ENCODE measurements at places on chromosomes 7 and 10.

DNA sequence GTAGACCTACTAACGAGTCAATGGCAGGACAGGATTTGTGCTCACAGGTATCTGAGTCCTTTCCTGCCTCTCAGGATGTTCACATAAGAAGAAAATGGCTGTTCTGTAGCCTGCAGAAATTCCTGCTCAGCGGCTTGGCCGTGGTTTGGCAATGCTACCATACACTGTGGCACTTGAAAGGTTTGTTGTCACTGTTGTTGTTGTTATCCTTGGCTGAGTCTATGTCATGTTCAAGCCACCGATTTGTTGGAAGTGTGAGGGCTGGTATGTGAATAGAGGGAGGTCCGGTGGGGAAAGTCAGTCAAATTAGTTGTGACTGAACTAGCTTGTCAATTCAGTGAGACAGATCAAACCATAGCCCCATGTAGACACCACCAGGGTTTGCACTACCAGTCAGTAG, 199.9 kb downstream of the TRIL start:
- no peak for DNase-seq

DNA sequence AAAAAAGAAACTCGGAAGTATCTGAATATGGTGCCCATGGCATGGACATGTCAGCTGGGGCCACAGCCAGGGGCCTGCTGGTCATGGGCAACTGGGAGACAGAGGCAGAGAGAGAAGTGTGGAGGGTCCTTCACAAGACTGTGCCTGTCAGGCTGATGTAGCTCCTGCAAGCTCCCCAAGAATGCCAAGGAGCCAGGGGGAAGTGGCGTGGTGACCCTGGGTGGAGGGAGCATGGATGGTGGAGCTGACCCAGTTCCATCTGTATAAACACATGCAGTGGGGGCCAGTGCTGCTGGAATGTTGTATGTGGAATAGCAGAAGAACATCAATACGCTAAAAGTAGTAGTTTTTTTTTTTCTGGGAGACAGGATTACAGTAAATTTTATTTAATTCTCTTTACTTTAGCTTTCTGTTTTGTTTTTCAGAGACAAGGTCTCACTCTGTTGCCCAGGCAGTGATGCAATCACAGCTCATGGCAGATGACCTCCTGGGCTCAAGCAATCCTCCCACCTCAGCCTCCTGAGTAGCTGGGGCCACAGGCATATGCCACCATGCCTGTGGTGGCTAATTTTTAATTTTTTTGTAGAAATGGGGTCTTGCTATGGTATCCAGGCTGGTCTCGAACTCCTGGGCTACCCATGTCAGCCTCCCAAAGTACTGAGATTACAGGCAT, 10.5 kb upstream of the ZMIZ2 start:
- no peak for DNase-seq

GRCh38 chr7:100483722-100484672, at the start of gene NYAP1:
Gene NYAP1 (plus strand): TSS chr7:100483927. CDS start chr7:100485312, 1,385 bp downstream.
- DNase-seq, result no peak

- DNase-seq, result peak; percentile 31
Measured at GRCh38 chr10:29392376-29393021, 103.6 kb downstream of the LYZL1 start.

GRCh38 chr7:44379366-44380188, 54.2 kb upstream of the CAMK2B start:
- no peak for DNase-seq

DNA sequence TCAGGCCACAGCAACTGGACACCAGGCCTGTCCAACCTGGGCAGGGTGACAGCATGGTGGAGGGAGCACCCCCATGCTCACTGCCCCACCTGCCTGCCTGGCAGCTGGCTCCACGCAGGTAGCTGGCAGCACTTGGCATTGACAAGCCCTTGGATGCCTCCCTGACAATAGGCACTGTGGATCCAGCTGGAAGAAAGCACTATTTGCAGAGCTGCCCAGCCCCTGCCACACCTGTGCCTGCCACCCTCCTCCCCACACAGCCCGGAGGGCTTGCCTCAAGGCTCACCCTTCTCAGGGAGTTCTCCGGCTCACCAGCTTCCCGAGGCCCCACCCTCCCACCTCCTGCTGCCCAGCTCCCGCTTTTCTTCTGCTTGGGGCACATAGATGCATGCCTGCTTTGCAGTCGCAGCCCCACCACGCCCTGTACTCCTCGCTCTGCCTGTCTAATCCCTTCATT, 160.1 kb downstream of the NEURL1 start:
- DNase-seq, result no peak

DNA sequence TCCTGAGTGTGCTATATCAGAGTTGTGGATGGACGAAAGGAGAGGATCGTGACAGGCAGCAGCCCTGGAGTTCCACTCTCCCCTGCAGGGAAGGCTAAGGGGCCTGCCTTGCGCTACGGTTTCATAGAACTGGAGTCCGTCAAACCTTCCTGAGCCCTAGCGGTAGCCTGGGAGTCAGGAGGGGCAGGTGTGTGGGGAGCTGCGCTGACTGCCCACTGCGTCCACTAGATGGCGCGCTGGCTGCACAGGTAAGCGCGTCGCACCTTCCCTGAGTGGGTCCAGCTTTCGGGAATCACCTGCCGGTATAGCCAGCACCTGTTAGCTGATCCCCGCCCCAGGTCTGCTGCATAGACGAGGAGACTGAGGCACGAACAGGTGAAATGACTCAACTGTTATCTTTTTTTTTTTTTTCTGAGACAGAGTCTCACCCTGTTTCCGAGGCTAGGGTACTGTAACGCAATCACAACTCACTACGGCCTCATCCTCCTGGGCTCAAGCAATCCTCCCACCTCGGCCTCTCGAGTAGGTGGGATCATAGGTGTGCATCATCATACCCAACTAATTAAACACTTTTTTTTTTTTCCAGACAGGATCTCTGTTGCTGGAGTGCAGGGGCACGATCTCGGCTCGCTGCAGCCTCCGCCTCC, 20.2 kb upstream of the BAIAP2L1 start:
- DNase-seq, result peak; percentile 79

GRCh38 chr10:124886195-124886594, 55.7 kb upstream of the ZRANB1 start:
- DNase-seq, result peak; percentile 30

- DNase-seq, result no peak
Measured at GRCh38 chr7:98930921-98931320, 52.6 kb downstream of the TRRAP start.

- DNase-seq, result no peak
Measured at GRCh38 chr10:20596065-20596755, 300.9 kb downstream of the NEBL start.

DNA sequence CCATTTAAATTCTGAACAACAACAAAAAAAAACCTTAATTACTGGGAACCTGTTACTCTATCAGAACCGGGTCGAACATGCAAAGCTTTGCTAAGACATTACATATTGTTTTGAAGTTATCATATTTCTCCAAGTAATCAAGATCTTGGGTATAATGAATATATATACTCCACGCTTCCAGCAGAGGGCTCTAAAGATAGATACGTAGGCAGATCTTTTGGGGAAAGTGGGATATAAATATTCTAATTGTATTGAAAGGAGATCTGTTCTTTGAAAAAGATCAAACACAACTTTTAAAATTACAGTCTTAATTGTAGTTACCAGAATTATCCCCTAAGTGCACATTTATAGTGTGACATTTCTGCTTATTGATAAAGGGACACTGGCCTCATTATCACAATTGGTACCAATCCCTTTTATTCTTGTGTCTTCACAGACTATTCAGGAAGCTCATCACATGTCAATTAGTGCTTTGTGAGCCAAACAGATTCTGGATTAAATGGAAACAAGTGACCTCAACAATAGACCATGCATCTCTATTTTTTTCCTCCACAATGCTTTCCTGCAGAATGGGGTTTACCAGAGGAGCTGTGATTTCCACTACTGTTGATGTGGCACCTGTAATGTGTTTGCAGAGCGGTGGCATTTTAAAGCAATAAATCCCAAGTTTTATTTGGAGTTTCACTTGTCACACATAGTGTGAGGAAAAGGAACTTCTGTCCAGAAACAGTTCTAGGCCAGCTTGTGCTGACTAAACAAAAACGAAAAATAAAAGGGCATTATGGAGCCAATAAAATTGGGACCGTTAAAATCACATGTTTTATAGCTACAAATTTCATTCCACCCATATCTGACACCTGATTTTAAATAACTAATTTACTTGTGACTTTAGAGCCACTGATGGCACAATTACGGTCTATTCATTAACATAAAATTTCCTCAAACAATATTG, 122.4 kb downstream of the CTTNBP2 start:
- peak; percentile 28 for DNase-seq

DNA sequence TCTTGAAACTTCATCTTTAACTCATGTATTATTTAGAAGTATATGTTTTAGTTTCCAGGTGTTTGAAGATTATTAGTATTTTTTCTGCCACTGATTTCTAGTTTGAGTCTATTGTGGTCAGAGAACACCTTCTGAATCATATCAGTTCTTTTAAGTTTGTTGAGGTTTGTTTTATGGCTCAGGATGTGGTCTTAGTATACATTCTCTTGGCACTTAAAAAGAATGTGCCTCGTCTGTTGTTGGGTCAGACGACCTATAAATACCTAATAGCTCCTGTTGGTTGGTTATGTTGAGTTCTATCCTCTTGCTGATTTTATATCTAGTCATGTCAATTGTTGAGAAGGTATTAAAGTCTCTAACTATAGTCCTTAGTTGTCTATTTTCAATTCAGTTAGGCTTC, 15.9 kb downstream of the TDRD1 start:
- DNase-seq, result no peak

DNA sequence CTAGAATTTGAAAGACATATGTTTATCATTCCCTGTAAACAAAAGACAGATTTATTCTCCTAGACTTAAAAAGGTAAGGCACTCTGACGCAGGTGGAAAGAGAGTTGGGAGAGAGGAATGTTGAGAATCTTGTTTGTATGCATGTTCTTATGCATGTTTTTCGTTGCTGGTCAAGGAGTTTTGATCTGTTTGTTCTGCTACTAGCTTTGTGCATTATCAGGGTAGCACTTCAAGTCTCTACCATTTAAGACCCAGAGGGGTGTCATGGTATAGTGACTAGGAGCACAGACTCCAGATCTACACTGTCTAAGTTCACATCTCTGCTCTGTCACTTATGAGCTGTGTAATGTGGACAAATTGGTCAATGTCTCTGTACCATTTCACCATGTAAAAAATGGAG, 200.2 kb upstream of the FZD1 start:
- DNase-seq, result no peak

- no peak for DNase-seq
Measured at GRCh38 chr10:2196272-2196671, 458.9 kb upstream of the ADARB2 start.

DNA sequence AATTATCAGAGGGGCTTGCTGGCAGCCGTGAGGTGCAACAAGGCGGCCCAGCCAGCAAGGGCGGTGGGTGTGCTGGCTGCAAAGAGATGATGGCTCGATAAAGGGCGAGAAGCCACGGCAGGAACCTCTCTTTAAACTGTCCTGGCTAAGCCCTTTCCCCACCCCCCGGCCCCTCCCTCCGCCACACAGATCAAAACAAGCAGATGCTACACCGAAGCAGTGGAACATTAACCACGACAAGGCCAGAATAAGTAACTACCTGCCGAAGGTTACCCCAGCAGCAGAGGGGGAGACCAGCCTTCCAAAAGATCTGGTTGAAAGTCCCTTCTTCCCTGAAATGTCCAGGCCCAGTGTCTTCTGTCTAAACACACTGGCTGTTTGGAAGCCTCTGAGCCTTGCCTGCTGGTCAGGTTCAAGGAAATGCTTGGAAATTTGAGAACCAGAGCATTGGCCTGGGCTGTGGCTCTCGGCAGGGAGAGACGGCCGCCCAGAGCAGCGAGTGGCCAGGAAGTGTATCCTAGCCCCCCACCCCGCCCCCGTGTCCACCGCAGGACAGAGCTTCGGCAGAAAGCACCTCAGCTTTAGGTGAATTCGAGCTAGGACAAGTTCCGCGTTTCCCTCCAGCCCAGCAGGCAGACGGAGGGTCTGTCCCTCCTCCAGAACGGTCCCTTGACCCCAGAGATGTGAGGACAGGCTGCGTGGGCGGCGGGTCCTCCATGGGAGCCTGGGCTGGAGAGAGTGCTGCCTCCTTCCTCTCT, 2.1 kb downstream of the FAM20C start:
- DNase-seq, result no peak

DNA sequence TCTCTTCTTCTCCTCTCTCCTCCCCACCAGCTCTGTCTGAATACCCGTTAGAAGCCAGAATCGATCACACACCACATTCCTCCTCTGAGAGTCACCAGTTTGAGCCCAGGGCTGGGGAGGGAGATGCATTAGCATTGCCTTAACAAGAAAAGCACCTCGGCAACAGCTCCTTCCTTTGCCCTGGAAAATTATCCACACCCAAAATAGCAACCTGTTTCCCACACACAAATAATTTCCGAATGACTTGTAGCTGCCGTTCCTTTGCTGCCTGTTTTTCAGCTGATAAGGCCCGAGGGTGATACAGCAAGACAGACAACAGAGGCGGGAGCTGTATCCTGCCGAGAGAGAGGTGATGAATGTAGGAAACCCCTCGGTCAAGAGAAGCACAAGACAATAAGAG, 91.3 kb downstream of the CPXM2 start:
- DNase-seq, result no peak

DNA sequence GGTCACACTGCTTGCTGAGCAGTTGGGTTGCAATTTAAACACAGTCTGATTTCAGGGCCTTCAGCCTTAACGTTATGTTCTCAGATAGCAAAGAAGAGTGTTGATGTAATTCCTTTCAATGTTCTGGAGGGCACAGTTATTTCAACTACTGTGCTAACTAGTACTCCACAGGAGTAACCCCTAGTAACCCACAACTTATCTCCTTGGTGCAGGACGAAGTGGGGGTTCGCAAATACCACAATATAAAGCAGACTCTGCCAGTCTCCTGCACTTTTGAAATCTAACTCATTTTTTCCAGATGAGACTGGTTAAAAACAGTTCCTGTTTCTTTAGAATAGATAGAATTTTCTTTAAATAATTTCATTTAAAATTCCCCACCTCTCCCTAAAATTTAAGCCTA, 47.1 kb upstream of the NCAPG2 start:
- DNase-seq, result no peak

DNA sequence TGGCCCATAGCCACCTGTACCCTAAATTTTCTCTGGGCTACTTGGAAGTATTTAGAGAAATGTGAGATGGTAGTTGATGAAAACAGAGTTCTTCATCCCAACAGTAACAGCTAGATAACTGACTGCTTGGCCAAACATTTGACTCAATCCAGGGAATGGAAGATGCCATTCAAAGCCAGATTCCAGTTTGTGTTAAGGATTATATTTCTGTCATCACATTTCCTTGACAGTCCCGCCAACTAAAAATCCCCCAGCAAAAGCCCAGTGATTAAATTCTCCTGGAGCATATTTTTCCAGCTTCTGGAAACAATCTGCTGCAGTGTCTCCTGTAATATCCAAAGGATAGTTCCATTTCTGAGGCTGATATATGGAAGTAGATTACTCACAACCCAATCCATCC, 45.4 kb upstream of the PTN start:
- no peak for DNase-seq

GRCh38 chr7:93739424-93739823, 151.1 kb downstream of the TFPI2 start:
- no peak for DNase-seq

- peak; percentile 16 for DNase-seq
Measured at GRCh38 chr10:133134411-133135115, 25.5 kb upstream of the KNDC1 start.

- DNase-seq, result no peak
Measured at GRCh38 chr7:47942132-47942531, 6.1 kb downstream of the PKD1L1 start.

- DNase-seq, result no peak
Measured at GRCh38 chr10:25978771-25979170, 44.7 kb downstream of the MYO3A start.
